Heart left ventricle (tissue), 16 donors: ENCODE measurements at places on chromosomes 3 and 15. TPM values are rescaled to one million over a fixed set of nuclear protein-coding genes. Genes with fewer than 3 reads are reported as not detected.

ILDR1 gene
- not detected for polyA plus RNA-seq

TUSC2 gene
- 68.1 TPM for polyA plus RNA-seq

SPTSSB gene
- not detected for polyA plus RNA-seq

SHC4 gene
- 1.5 TPM for polyA plus RNA-seq

NANOGP8 gene
- polyA plus RNA-seq, result not detected

U2SURP gene
- polyA plus RNA-seq, result 21.1 TPM

CPNE9 gene
- polyA plus RNA-seq, result 0.04 TPM

LIPC gene
- polyA plus RNA-seq, result 0.10 TPM

SGO1 gene
- polyA plus RNA-seq, result not detected

DUOXA2 gene
- polyA plus RNA-seq, result 0.03 TPM

CCR9 gene
- polyA plus RNA-seq, result not detected

KCNMB3 gene
- polyA plus RNA-seq, result 1.3 TPM

SNX4 gene
- polyA plus RNA-seq, result 33.5 TPM

CFAP100 gene
- polyA plus RNA-seq, result not detected

GRAMD2A gene
- not detected for polyA plus RNA-seq

RBP2 gene
- 0.25 TPM for polyA plus RNA-seq

SUCNR1 gene
- polyA plus RNA-seq, result 0.15 TPM

DNA sequence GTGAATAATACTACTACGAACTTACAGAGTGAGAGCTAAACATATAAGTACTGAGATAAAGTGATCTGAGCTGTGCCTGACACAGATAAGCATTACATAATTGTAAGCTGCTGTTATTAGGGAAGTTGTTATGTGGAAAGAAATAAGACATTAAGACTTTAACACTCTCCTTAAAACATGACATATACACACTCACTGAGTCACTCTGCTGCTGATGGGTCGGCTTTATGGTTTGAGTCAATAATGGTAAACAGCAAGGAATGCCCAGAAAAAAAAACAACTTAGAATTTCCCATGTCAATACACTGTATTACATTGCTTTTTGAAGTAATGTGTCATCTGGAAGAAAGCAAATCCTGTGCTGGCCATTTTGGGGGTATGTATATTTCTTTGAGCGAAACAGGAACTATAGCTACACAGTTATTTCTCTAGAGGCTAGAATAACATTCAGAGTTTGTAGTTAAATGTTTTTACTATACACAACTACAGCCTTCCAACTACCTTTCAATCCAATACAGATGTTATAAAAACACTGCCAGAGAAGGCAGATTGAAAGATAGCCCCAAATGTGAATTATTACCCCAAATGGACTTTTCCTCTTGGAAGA lies 22.8 kb upstream of the SPRED1 start:
- DNase-seq, result no peak

- no peak for DNase-seq
Measured at GRCh38 chr3:143158014-143158988, 38.7 kb downstream of the CHST2 start.

DNA sequence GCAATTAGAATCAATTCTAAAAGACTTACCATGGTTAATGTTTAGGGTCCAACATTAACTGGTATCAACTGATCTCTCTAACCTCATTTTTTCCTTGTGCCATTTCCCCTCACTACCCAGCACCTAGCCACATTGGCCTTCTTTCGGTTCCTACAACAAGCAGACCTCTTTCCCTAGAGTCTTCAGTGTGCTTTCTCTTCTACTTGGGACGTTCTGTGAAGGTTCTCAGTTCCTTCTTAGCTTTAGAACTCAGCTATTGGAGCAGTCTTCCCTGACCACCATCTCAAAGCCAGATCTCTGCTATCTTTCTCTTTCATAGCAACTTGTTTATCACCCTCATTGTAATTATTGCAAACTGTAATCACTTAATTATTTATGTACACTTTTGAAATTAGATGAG lies 31.5 kb upstream of the MINDY4B start:
- no peak for DNase-seq

DNA sequence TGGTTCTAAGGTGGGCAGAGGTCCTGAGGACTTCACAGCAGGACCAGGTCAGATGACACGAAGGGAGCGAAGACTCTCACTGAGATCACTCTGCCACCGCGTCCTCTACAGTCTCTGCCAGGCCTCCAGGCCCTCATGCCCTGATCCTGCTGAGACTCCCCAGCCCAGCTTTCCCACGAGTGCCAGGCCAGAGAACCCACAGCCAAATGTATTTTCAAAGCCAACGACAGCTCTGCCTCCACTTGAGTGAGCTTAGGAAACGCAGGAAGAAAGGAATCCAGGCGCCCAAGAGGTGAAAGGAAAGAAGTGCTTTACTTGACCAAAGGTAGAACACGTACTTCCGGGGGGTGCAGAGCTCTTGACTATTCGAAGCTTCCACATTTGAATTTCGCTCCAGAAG lies 275.0 kb downstream of the XXYLT1 start:
- no peak for DNase-seq

DNA sequence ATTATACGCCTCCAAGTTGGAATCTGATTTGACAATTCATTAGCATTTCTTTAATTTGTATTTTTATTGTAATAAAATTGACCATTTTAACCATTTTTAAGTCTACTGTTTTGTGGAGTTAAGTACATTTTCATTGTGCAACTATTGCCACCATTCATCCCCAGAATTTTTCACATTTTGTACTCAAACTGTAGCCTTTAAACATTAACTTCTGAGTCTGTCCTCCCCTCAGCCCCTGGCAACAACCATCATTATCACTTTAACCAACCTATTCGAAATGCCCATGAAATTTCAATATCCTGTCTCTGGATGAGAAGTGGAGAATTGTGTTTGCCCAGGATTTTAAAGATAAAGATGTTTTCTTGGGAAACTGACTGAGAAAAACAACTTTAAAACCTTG lies 27.7 kb downstream of the IL1RAP start:
- no peak for DNase-seq

DNA sequence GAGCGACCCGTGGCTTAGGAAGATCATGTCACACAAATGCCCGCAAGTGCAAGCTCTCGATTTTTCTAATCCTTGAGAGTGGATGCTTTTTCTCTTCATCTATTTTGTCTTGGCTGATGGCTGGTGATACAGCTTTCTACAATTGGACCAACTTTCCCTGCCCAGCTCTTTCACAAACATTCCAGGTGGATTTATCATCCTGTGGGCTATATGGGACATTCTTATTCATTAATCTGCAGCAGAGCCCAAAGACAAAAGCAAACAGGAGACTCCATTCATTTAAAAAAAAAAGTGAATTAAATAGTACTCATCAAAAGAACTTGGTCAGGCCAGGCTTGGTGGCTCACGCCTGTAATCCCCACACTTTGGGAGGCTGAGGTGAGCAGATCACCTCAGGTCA lies 14.2 kb upstream of the TSEN2 start:
- DNase-seq, result no peak

GRCh38 chr3:192501401-192501800 lies 225.9 kb downstream of the FGF12 start:
- DNase-seq, result no peak

DNA sequence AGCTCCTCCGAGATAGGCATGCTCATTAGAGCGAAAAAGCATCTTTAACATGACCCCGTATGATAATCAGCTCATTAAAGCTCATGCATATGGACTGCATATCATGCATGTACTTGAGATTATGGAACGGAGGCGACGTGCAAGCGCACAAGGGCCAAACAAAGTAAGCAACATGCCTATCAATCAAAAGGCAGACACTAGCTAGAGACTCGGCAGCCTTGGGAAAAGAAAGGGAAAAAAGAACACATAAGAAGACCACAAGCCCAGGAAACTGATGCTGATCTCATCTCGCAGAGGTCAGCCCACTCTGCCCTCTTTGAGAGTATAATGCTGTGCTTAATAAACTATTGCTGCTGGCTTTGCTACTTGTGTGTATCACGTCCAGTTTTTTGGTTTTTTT lies 2.6 kb upstream of the ACOX2 start:
- no peak for DNase-seq

GRCh38 chr3:106033654-106034053 lies 164.8 kb upstream of the CBLB start:
- DNase-seq, result no peak

DNA sequence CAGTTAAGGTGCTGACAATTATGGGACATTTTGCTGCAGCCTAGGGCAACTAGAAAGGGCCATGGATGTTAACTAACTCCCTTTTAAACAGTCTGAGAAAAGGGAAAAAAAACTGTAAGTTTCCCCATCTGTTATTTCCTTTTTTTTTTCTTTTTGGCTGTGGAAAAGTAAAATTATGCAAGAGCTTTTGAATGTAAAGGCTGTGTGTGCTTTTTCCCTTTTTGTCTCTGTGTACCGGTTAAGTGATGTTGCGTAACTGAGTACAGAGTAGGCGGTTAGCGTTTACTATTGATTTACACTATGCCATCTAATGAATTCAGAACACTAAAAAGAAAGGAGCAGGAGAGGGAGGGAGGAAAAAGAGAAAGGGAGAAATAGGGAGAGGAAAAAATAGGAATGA lies 403.6 kb downstream of the TIGIT start:
- no peak for DNase-seq

DNA sequence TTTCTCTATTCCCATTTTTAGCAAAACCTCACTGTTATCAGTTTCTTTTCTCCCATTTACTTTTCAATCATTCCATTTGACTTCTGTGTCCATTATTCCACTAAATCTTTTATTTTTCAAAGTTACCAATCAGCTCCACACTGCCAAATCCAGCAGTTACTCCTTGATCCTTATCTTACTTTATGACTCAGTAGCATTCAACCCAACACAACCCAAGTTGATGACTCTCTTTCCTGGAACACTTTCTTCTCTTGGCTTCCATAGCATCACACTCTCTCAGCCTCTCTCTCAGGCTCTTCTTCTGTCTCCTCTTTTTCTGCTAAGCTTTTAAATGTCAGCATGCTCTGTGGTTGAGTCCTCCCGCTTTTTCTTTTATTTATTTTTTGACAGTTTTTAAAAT lies 36.3 kb downstream of the RASGRP1 start:
- DNase-seq, result no peak

DNA sequence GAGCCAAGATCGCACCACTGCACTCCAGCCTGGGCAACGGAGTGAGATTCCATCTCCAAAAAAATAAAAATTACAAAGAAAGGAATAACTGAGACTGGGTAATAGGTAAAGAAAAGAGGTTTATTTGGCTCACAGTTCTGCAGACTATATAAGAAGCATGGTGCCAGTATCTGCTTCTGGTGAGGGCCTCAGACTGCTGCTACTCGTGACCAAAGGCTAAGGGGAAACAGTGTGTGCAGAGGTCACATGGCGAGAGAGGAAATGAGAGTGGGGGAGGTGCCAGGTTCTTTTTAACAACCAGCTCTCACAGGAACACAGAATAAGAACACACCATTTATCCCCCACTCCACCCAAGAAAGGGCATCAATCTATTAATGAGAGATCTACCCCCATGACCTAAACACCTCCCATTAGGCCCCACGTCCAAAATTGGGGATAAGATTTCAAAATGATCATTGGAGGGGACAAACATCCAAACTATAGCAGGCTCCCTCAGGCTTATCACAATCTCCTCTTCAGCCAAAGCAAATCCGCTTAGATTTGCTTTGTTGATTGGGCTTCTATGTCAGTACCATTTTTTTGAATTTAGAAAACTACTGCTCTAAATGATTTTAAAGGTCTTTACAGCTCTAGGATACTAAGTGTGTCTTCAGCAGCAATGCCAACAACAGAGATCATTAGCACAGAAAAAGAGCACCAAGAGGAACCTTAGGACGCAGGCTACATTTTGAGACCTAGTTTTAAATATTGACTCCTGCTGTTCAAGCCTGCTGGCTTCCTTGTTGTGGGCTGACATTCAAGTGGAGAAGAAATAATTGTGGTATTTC lies 84.2 kb upstream of the TBL1XR1 start:
- DNase-seq, result no peak

DNA sequence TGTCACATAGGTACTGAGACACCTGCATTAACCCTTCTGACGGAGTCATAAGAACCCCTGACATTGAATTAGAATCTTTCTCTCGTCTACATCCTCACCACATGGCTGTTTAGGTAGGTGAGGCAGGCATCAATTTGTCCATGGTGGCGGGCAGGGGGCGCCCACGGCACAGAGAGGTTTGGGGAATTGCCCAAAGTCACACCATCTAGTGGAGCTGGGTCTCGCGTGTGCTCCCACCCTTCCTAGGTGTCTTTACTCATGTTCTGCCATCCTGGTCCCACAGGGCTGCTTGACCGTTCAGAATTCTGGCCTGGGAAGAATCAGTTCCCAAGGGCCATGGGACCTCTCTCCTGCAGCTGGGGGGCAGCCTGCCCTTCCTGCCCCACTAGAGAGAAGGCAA lies 14.7 kb upstream of the DLL4 start:
- DNase-seq, result no peak

DNA sequence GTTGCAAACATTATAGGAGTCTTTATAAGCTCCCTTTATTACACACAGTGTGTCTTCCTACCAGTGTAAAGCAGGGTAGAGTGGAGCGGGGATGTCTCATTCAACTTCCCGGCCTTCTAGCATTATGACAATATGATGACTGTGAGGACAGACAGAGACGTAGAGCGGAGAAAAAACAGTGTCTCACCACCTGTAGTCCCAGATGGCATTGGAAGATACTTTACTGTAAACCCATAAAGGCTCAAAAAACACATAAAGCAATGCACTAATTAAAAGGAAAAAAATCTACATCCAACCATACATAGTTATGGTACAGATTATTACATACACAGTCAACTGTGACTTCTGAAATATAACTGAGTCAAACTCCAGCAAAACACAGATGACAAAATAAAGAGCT lies 383.7 kb downstream of the MAGI1 start:
- DNase-seq, result no peak

- DNase-seq, result peak; percentile 82
Measured at GRCh38 chr15:78203346-78204225, 30.8 kb downstream of the ACSBG1 start.

GRCh38 chr15:47136236-47136635 lies 581.1 kb upstream of the SEMA6D start:
- no peak for DNase-seq

- DNase-seq, result peak; percentile 36
Measured at GRCh38 chr15:77035999-77036471, 34.9 kb downstream of the TSPAN3 start.

DNA sequence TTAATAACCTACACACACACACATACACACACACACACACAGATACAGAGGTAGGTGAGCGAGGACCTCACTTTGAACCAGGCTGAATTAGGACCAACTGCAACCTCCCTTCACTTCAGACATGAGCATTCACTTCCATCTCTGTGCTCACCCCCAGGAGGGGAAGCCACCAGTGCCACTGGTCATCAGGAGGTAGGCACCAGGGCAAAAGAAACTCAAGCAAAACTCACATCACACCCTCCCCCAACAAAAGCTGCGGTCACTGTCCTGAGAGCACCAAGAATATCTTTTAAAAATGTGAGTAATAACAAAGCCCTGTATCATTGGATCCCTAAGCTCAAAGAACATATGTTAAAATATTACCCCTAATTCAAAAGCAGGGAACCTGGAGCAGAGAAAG lies 8.1 kb downstream of the FOXP1 start:
- no peak for DNase-seq
